ENCODE measurements at places on chromosomes 7 and 10.
A peak's percentile ranks its signal among the peaks of the same experiment; 100 is the strongest.

GRCh38 chr10:72048450-72049124 is 39.8 kb downstream of the SPOCK2 start:
- peak; percentile 54 for DNase-seq

DNA sequence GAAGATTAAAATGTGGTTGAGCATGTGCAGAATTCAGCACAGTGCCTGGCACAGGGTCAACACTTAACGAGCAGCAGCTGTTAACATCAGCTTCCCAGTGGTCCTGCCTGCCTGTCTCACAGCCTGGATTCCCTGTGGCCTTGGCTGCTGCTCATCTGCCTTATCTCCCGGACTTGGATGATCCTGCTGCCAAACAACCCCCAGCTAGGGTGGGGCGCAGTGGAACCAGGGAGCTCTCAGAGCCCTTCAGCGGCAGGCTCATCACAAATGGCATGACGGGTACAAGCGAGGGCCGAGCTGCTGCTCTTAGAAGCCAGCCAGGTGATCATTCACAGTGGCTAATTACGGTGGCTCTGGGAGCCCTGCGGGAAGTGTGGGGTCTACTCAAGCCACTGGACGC is 13.0 kb upstream of the SMARCD3 start:
- DNase-seq, result no peak

GRCh38 chr7:56287429-56288138 is 171.4 kb upstream of the NUPR2 start:
- no peak for DNase-seq

- DNase-seq, result no peak
Measured at GRCh38 chr7:151801782-151802468, 75.0 kb downstream of the PRKAG2 start.

- DNase-seq, result no peak
Measured at GRCh38 chr10:6069081-6069931, 7.1 kb upstream of the IL2RA start.

- no peak for DNase-seq
Measured at GRCh38 chr7:91811641-91812040, 68.9 kb downstream of the MTERF1 start.

GRCh38 chr7:113796557-113796956 is 122.3 kb downstream of the PPP1R3A start:
- no peak for DNase-seq
